ENCODE measurements at places on chromosomes 16 and 17.

DNA sequence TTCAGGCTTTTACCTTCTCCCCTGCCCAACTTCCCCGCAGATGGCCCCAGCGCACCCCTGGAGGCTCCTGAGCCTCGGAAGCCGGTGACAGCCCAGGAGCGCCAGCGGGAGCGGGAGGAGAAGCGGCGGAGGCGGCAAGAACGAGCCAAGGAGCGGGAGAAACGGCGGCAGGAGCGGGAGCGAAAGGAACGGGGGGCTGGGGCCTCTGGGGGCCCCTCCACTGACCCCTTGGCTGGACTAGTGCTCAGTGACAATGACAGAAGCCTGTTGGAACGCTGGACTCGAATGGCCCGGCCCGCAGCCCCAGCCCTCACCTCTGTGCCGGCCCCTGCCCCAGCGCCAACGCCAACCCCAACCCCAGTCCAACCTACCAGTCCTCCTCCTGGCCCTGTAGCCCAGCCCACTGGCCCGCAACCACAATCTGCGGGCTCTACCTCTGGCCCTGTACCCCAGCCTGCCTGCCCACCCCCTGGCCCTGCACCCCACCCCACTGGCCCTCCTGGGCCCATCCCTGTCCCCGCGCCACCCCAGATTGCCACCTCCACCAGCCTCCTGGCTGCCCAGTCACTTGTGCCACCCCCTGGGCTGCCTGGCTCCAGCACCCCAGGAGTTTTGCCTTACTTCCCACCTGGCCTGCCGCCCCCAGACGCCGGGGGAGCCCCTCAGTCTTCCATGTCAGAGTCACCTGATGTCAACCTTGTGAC is 3.6 kb downstream of the MAPK7 start:
- DNase-seq = no peak

DNA sequence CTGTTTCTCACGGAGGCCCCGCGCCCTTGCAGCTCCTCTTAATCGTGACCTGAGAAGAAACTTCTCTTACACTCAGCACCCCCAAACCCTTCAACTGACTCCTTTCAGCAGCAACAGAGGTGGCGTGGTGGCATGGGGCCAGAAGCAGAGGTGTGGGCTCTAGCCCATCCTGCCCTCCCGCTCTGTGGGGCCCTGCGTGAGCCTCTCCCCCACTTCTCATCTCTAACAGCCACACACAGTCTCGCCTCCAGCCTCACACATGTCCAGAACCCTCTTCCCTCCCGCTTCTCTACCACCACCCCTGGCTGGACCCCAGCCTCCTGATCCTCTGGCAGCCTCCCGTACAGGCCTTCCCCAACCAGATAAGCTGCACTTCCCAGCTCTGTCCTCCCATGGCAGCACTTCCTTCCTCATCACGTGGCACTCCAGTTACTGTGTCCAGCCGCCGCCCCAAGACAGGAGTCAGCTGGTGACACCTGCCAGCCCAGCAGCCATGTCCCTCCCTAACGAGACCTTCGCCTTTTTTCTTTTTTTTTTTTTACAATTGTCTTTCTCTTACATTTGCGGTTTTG is 30.5 kb downstream of the NSMCE1 start:
- DNase-seq = no peak

GRCh38 chr17:55605705-55606487 is 94.6 kb upstream of the SMIM36 start:
- DNase-seq = no peak

GRCh38 chr16:13517841-13518240 is 402.1 kb upstream of the ERCC4 start:
- DNase-seq = no peak

- no peak for DNase-seq
Observed at GRCh38 chr16:75781683-75782343, 55.5 kb upstream of the CPHXL start.

DNA sequence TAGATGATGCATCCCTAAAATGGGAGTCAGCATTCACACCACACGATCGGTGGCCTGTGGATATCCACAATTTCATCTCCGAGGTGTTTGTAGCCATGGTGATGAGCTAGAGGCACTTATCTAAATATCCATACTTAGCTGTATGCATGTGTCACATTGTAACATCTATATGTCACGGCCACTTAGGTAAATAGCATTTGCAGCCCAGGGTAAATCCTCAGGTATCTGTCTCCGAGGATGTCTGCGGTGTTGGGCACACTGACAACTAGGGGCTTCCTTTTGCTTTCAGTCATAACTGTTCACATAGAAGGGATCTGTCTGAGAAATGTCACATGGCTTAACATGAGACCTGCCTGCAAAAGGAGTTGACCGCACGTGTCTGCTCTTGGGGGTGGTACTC is 455.2 kb upstream of the ZFHX3 start:
- DNase-seq = no peak

GRCh38 chr16:15653227-15653626 is 3.2 kb downstream of the NDE1 start:
- peak; percentile 93 for DNase-seq

- peak; percentile 33 for DNase-seq
Observed at GRCh38 chr16:52786091-52786490, 239.1 kb upstream of the TOX3 start.

GRCh38 chr17:3799181-3799945 is 1.6 kb downstream of the ITGAE start:
- DNase-seq = no peak

- no peak for DNase-seq
Observed at GRCh38 chr16:87506423-87507350, 13.9 kb upstream of the ZCCHC14 start.

DNA sequence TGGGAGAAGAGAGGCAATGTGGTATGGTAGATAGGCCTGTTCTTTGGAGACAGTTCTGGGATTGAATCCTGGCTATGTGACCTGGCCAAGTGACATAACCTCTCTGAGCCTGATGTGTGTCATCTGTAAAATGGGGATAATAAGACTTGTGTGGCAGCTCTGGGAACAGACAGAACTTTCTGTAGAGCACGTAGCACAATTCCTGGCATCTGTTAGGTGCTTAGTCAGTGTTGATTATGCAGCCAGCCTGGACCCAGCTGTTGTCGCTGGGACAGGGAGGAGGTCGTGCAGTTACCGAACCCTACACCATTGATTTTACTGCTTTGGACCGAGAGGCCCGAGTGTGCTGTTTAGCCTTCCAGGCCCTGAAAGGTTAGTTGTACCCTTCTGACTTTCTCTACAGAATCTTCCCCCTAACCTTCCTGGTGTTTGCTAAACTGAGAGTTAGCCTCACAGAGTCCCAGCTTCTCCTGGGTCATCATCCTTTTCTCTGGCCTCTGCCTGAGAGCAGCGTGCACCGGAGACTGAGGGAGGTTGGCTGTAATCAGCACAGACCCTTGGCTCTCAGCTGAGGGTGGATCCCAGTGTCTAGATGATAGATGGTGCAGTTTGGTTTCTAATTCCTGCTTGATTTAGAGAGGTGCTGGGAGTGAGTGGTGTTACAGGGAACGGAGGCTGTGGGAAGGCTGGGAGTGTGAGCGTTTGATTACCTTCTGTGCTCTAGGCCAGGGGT is 31.9 kb downstream of the MSI2 start:
- DNase-seq = peak; percentile 34

DNA sequence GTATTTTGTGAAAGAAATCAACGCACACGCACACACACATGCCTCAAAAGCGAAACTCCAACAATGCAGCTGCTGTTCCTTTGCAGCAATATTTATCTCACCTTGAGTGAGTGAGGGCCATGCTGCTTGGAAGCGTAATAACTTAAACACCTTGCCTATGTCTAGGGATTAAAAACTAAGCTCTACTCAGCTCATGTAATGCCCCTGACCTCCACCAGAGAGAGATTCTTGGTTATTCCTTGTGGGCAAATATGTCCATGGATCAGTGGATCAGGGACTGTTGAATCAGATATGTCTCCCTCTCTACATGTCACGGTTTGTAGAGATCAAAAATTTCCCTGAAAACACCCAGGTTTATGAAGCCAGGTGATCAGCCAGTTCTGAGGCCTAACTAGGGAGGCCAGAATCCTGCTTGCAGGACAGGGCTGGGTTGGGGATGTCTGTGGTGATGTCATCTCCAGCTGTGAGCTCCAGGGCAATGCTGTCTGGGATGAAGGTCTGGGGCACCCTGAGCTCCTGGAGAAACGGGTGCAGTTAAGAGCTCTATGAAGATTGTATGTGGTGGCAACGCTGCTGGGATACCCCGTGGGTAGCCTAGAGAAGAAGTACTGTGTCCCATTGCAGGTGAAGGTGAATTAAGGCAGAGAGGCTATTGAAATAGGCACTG is 149.4 kb downstream of the KCNJ12 start:
- DNase-seq = no peak

- no peak for DNase-seq
Observed at GRCh38 chr16:46973996-46974324, 486 bp upstream of the DNAJA2 start.

DNA sequence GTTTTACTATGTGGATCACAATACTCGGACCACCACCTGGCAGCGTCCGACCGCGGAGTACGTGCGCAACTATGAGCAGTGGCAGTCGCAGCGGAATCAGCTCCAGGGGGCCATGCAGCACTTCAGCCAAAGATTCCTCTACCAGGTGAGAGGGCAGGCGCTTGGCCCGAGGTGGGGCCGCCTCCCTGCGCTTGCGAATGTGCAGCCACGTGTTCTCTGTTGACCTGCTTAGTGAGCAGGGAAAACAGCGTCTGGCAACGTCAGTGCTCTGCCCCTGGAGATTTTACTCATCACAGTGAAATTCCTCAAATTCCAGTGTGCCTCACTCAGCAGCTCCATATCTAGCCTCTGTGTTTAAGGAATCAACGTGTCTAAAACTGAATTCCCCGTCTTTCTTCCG is 33.4 kb upstream of the CLEC18A start:
- DNase-seq = peak; percentile 35

DNA sequence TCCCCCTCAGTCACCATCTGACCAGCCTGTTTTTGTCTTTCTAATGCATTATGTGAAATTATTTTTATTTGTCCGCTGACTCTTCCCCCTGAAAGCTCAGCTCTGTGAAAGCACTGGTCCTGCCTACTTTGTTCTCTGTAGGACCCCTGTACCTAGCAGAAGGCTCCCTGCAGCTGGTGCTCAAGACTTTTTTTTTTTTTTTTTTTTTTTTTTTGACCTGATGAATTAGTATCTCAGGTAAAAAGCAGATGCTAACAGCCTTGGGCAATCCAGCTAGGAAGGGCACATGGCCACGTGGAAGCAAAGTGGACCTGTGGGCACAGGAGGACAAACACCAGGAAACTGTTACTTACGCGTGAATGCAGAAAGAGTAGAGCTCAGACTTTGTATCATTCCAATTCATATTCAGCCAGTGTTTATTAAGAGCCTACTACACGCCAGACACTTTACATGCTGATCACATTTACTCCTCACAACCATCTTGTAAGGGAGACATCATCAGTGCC is 629 bp upstream of the UNC119 start:
- no peak for DNase-seq

- DNase-seq = no peak
Observed at GRCh38 chr17:10311131-10311530, 61.7 kb downstream of the MYH13 start.

GRCh38 chr17:44907729-44908470 is 7.4 kb downstream of the GFAP start:
- DNase-seq = no peak

DNA sequence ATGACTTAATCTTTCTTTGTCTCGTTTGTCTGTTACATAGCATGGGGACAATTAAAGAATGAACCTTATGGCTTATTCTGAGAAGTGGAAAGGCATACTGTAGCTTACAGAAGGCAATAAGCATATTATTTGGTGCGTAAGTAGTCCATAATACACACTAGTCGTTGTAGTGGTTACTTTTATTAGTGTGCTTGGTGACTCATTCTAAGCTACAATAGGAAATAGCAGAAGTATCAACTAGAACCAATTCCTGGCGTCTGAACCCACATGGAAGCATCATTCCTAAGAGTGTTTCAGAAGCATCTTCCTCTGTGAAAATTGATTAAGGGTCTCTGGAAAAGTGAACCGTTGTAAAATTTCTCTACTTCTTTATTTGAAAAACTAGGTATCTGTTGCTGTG is 777.8 kb upstream of the EEF2KMT start:
- DNase-seq = no peak

DNA sequence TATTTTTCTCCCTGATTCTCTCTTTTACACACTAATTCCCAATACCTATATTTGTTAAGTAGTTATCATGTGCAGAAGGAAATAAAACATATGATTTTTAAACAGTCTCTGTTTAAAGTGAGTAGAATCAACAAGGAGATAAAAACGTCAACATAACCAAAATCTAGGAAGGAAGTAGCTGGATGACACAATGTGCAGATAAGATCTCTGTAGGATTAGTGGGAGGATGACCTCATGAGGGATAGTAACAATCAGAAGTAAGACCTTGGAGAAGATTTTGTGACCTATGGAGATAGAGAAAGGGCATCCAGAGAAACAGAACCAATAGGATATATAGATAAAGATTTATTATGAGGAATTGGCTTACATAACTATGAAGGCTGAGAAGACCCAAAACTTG is 262.6 kb upstream of the CDH11 start:
- no peak for DNase-seq

- DNase-seq = no peak
Observed at GRCh38 chr17:9410737-9411136, 164.9 kb downstream of the STX8 start.

GRCh38 chr17:64780096-64781013 is 118.2 kb upstream of the SMURF2 start:
- DNase-seq = no peak

DNA sequence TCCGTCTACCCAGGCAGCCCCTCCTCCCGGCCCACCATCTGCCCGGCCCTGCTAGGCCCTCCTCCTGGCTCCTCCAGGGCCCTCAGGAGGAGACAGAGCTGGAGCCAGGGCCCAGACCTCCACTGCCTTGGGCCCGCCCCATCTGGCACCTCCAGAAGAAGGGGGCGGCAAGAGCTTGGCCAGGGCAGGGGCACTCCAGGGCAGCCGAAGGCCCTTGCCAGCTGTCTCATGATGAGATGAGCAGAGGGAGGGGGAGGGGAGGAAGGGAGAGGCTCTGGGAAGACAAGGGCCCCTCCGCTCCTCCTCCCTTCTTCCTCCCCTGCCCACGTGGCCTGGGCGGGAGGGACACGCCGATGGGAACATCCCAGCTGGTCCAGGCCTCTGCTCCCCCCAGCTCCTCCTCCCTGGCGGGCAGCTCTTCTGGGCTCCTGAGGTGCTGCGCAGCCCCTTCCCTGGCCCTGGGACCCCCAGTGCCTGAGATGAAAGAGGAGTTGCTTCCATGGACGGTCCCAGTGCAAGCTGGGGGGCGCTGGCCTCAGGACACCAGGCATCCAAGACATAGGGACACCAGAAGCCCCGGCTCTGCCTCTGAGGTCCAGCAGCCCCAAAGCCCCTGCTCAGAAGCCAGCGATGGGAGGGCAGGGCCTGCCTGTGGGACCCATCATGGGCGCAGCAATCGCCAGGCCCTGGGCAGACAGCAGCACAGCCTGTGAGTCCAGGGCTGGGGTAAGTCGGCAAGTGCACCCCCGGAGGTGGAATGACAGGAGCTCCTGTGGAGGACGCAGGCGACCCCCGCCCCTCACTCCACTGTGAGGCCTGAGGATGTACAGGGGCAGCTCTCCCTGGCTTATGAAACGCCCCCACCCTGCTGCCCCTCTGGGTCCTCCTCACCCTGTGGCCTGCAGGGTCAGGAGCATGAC is 23.6 kb upstream of the ENPP7 start:
- peak; percentile 57 for DNase-seq

GRCh38 chr16:55690841-55691240 is 35.1 kb downstream of the SLC6A2 start:
- no peak for DNase-seq

GRCh38 chr17:39979893-39980350 is 685 bp upstream of the PSMD3 start:
- peak; percentile 7 for DNase-seq

- no peak for DNase-seq
Observed at GRCh38 chr17:82890339-82890730, 50.5 kb upstream of the ZNF750 start.

Measured in MG63 (cell line).